ENCODE measurements at places on chromosomes 4 and X. TPM values are rescaled to one million over a fixed set of nuclear protein-coding genes. Genes with fewer than 3 reads are reported as not detected.

Gene CT55
- not detected for total RNA-seq

Gene USP51
- total RNA-seq = 7.2 TPM

DNA sequence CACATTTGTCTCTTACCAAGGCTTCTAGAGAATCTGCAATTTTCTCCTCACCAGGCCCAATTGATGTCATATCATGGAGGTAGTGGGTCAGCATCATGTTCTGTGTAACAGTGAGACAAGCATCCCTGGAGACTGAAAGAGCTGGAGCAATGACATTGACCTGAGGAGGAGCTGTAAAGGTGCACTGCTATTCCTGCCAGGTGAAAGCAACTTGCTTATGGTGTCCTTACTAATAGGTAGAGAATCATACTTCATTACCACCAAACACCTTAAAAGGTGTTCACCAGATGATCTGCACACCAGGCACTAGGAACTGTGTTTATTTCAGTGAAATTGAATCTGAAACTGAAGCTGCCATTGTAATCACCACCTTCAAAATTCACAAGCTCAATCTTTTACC is 188.7 kb downstream of the AFAP1 start:
- no peak for DNase-seq

DNA sequence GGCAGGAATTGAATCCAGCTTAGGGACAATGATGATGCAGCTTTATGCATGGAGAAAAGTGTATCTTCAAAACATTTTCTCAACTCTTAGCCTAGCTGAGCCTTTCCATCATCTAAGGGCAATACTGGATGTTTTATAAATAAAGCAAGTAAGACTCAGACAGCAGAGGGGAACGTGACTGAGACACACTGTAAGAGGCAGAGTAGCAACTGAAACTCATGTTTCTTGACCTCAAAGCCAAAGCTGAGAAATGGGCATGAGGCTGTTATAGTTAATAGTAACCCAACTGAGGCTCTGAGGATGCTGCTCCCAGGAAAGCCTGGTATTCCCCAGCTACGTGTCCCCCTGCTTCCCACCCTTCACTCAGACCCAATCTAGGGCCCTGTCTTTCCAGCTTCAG is 44.6 kb downstream of the ARHGEF9 start:
- no peak for DNase-seq

DNA sequence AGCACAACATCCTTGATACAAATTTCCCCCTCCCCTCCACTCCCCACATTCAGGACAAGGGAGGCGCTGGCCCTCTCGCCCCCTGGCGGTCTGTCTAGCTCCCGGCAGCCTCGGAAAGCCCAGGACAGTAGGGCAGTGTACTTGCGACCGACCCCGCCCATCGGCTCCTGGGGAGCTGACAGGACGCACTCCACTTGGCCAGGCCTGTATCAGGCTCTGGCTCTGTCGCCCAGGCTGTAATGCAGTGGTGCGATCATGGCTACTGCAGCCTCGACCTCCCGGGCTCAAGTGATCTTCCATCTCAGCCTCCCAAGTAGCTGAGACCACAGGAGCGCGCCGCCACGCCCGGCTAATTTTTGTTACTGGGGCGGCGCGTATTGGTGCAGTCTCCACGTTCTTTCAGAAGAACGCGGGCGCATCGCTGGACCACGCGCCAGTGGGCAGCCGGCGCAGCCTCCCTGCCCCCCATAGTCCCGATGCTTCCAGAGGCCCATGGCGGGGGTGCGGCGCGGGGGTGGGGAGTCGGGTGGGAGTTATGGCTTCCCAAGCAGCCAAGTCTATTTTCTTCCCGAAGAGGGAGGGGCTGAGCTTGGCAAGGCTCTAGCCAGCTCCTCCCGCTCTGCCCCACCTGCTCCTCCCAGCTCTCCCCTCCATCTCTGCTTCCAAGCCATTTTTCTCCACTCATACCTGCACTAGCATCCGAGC is 7.8 kb upstream of the AKAP14 start:
- peak; percentile 54 for DNase-seq

Measured in tongue (tissue), 3 donors.